ENCODE measurements at places on chromosomes 6 and 20. TPM values are rescaled to one million over a fixed set of nuclear protein-coding genes. Genes with fewer than 3 reads are reported as not detected.

LSM2 gene
- total RNA-seq = 35.0 TPM

DNA sequence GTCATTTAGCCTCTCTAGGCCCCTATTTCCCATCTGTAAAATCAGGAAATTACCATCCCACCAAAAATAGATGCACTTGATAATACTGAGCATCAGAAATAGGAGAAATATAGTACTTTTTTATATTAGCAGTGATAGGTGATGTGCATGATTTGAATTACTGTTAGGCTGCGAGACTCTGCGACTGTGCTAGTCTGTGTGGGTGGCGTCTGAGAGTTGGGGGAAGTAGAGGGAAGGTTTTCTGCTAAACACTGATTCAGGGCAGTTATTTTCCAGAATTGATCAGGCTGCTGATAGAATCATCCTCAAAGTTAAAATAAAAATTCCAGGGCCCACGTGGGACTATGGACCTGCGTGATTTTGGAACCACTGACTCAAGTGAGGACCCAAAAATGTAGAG is 60.4 kb upstream of the ARMH2 start:
- DNase-seq = no peak
- no peak overlapping the region for H3K27ac ChIP-seq
- no peak overlapping the region for H3K4me3 ChIP-seq
- no peaks in the 10 kb centered on the region for H3K27me3 ChIP-seq
- H3K4me1 ChIP-seq = peaks cover 10% of the 10 kb centered on the region

DNA sequence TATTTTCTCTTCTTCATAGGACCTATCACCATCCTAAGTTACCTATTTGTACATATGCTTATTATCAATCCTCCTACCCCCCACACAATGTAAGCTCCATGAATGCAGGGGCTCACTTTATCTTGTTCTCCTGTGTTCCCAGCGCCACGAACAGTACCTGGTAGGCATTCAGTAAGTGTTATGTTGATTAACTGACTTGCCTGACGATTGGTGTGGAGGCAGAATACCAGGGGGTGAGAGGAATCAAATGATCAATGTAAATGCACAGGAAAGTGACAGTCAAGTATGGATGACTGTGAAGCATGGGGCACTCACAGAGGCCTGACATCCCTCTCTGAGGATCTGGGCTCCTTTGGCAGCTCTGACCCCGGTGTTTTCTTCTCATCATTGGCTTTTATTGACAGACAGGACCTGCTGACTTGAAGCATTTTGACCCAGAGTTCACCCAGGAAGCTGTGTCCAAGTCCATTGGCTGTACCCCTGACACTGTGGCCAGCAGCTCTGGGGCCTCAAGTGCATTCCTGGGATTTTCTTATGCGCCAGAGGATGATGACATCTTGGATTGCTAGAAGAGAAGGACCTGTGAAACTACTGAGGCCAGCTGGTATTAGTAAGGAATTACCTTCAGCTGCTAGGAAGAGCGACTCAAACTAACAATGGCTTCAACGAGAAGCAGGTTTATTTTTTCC is 6.1 kb upstream of the IFT52 start:
- peak overlapping the region; percentile 95 for H3K27ac ChIP-seq

DNA sequence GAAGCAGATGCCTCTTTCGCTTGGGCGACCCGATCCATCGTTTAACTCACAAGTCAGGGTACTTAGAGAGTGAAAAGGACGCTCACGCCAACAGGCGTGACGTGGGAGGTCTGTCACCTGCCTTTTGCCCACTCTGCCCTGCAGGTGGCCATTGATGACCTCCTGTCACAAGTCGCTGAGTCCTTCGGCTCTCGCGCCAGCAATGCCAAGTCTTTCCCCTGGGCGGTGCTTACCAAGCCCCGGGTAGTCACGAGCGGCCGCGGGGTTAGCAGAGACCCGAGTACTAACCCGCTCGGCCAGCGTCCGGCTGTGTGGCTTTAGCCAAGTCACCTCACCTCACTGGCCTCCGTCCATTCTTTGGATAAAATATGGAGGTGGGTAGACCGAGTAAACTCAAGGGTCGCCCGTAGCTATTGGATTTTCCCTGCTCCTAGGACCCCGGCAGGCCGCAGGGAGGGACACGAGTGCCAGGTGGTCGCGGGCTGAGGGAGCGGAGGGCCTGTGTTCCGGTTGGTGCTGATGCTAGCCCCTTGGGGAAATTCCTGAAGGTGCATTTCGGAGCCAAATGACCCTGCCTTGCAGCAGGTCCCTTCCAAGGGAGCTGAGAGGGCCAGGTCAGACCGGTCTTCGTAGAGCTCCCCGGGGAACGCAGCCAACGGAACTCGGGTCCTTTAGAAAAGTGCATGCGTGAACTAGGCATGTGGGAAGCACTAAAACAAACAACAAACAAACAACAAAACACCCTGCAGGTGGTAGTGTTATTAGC is 668 bp downstream of the PKIB start:
- H3K4me1 ChIP-seq = peaks cover 3% of the 10 kb centered on the region
- H3K27me3 ChIP-seq = no peaks in the 10 kb centered on the region
- DNase-seq = peak; percentile 93
- no peak overlapping the region for H3K27ac ChIP-seq
- H3K4me3 ChIP-seq = peak overlapping the region; percentile 46

GRCh38 chr6:13545885-13546284 is 28.5 kb upstream of the SIRT5 start:
- H3K4me3 ChIP-seq = no peak overlapping the region
- H3K27me3 ChIP-seq = no peaks in the 10 kb centered on the region
- no peaks in the 10 kb centered on the region for H3K4me1 ChIP-seq
- H3K27ac ChIP-seq = no peak overlapping the region
- H3K36me3 ChIP-seq = no peaks in the 10 kb centered on the region

GRCh38 chr20:50561379-50562078 is 51.3 kb downstream of the PTPN1 start:
- H3K4me1 ChIP-seq = peaks cover 60% of the 10 kb centered on the region
- no peaks in the 10 kb centered on the region for H3K27me3 ChIP-seq
- H3K4me3 ChIP-seq = peak overlapping the region; percentile 44
- peaks cover 8% of the 10 kb centered on the region for H3K36me3 ChIP-seq
- peak overlapping the region; percentile 97 for H3K27ac ChIP-seq
- DNase-seq = no peak

MAK gene
- total RNA-seq = not detected

- peaks cover 5% of the 10 kb centered on the region for H3K4me1 ChIP-seq
- H3K36me3 ChIP-seq = no peaks in the 10 kb centered on the region
- no peak overlapping the region for H3K27ac ChIP-seq
- H3K4me3 ChIP-seq = no peak overlapping the region
- no peaks in the 10 kb centered on the region for H3K27me3 ChIP-seq
- no peak for DNase-seq
These were observed 2.7 kb downstream of the BCAS1 start for GRCh38 chr20:54067606-54068174.

PRELID3B gene
- 38.0 TPM for total RNA-seq

- no peaks in the 10 kb centered on the region for H3K27me3 ChIP-seq
- no peak for DNase-seq
- H3K4me1 ChIP-seq = peaks cover 43% of the 10 kb centered on the region
- H3K27ac ChIP-seq = no peak overlapping the region
These were observed 64.5 kb upstream of the PMEPA1 start for GRCh38 chr20:57774111-57774880.

GRCh38 chr6:151690768-151691562 is 116.5 kb upstream of the ESR1 start:
- H3K36me3 ChIP-seq = no peaks in the 10 kb centered on the region
- H3K4me3 ChIP-seq = no peak overlapping the region
- H3K27ac ChIP-seq = no peak overlapping the region
- H3K27me3 ChIP-seq = peaks cover 5% of the 10 kb centered on the region

PERP gene
- 22.5 TPM for total RNA-seq

ABHD16B gene
- not detected for total RNA-seq

- H3K4me1 ChIP-seq = peaks cover 1% of the 10 kb centered on the region
- no peak overlapping the region for H3K4me3 ChIP-seq
- H3K27me3 ChIP-seq = peaks cover 13% of the 10 kb centered on the region
- no peak overlapping the region for H3K27ac ChIP-seq
- H3K36me3 ChIP-seq = no peaks in the 10 kb centered on the region
These were observed 73.7 kb downstream of the SLC22A3 start for GRCh38 chr6:160421854-160422253.

- peaks cover 27% of the 10 kb centered on the region for H3K4me1 ChIP-seq
- peak overlapping the region; percentile 73 for H3K27ac ChIP-seq
- no peak for DNase-seq
- H3K4me3 ChIP-seq = no peak overlapping the region
These were observed 43.9 kb upstream of the DEK start for GRCh38 chr6:18308070-18308735.

GRCh38 chr20:2468581-2469407 is 1.8 kb downstream of the SNRPB start:
- peak overlapping the region; percentile 93 for H3K4me3 ChIP-seq
- H3K27me3 ChIP-seq = no peaks in the 10 kb centered on the region
- H3K27ac ChIP-seq = peak overlapping the region; percentile 96
- no peak for DNase-seq
- peaks cover 32% of the 10 kb centered on the region for H3K36me3 ChIP-seq

GRCh38 chr20:20498076-20498861 is 130.4 kb downstream of the INSM1 start:
- no peak overlapping the region for H3K27ac ChIP-seq
- H3K27me3 ChIP-seq = no peaks in the 10 kb centered on the region
- no peaks in the 10 kb centered on the region for H3K4me1 ChIP-seq
- H3K4me3 ChIP-seq = no peak overlapping the region

PRKN gene
- total RNA-seq = 5.1 TPM

SLC17A9 gene
- total RNA-seq = 0.24 TPM

DNA sequence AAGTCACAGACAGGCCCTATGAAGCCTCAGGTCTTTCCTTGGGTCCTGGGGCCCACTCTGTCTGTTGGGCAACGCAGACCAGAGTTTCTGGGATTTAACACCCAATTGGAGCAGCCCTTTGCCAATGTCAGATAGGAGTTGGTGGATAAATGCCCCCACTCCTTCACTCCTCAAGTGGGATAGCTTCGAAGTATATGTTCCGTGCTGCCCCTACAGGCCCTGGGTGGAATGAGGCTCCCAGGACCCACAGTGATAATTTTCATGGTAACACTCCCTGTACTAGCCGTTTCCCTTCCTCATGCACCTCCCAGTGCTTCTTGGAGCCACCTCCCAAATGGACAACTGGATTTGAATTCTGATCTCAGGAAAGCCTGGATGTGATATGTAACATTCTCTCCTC is 145.4 kb downstream of the FOXA2 start:
- no peaks in the 10 kb centered on the region for H3K4me1 ChIP-seq
- H3K27me3 ChIP-seq = peaks cover 6% of the 10 kb centered on the region
- no peak for DNase-seq
- no peaks in the 10 kb centered on the region for H3K36me3 ChIP-seq

ANKRD6 gene
- 22.4 TPM for total RNA-seq

DNA sequence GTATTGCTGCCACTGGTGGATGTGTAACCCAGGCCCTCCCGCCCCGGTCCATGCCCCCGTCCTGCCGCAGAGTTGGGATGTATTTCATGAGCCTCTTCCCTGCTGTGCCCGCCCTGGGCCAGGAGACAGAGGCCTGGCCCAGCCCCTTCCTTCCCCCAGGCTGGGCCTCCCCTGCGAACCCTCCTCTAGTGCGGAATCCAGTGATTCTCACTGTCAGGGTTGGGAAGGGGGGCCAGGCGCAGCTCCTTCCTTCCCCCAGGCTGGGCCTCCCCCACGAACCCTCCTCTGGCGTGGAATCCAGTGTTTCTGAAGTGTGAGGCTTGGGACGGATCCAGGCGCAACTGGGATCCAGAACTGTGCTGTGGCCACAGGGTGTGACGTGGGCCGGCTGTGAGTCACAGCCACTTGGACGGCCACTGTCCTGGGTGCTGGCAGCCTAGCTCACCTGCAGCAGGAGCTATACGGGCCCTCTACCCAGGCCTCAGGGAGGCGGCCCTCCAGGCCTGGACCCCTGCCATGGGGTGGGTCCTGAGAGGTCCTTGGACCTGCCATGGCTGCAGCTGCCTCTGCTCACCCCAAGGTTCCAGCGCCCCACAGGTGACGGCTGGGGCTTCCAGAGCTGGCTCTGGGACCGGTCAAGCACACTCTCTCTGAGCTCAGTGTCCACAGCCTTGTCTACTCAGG is 28.3 kb downstream of the COL20A1 start:
- no peak overlapping the region for H3K4me3 ChIP-seq
- no peaks in the 10 kb centered on the region for H3K4me1 ChIP-seq
- H3K27ac ChIP-seq = no peak overlapping the region
- peaks cover 14% of the 10 kb centered on the region for H3K27me3 ChIP-seq
- H3K36me3 ChIP-seq = no peaks in the 10 kb centered on the region

- DNase-seq = peak; percentile 84
- H3K36me3 ChIP-seq = no peaks in the 10 kb centered on the region
- H3K27me3 ChIP-seq = no peaks in the 10 kb centered on the region
These were observed 2.2 kb downstream of the EEF1A2 start for GRCh38 chr20:63496596-63497120.
